ENCODE measurements at places on chromosomes 6 and 20. TPM values are rescaled to one million over a fixed set of nuclear protein-coding genes. Genes with fewer than 3 reads are reported as not detected.

The SYNDIG1 gene
- polyA plus RNA-seq: not detected

The ZSCAN23 gene
- polyA plus RNA-seq: not detected

The KHDC1L gene
- polyA plus RNA-seq: not detected

The FAXC gene
- polyA plus RNA-seq: not detected

The PDSS2 gene
- 14.6 TPM for polyA plus RNA-seq

The IPCEF1 gene
- polyA plus RNA-seq: not detected

The C20orf204 gene
- not detected for polyA plus RNA-seq

The EPPIN gene
- polyA plus RNA-seq: not detected

The NNAT gene
- polyA plus RNA-seq: not detected

The SLC13A3 gene
- polyA plus RNA-seq: not detected

The ANKEF1 gene
- polyA plus RNA-seq: 2.3 TPM

The NRN1 gene
- not detected for polyA plus RNA-seq

The COL11A2 gene
- 0.09 TPM for polyA plus RNA-seq

The KIF13A gene
- 0.41 TPM for polyA plus RNA-seq

The ARMH2 gene
- polyA plus RNA-seq: not detected

The SYCP2L gene
- not detected for polyA plus RNA-seq

The SPAG4 gene
- polyA plus RNA-seq: 0.72 TPM

The AFG1L gene
- polyA plus RNA-seq: 3.8 TPM

The RSPH3 gene
- 1.6 TPM for polyA plus RNA-seq

The CD24 gene
- polyA plus RNA-seq: 197 TPM

The HLA-DQA1 gene
- polyA plus RNA-seq: 1,253 TPM

The SMPD2 gene
- polyA plus RNA-seq: 27.9 TPM

The RSPO4 gene
- not detected for polyA plus RNA-seq

The TSPO2 gene
- not detected for polyA plus RNA-seq

The CCN6 gene
- polyA plus RNA-seq: not detected

The TCF15 gene
- polyA plus RNA-seq: not detected

The EHMT2 gene
- 29.9 TPM for polyA plus RNA-seq

The TINAG gene
- not detected for polyA plus RNA-seq

The GFOD1 gene
- 10.7 TPM for polyA plus RNA-seq

The DAAM2 gene
- not detected for polyA plus RNA-seq

The KHDC1 gene
- polyA plus RNA-seq: 0.48 TPM

The TCP11 gene
- polyA plus RNA-seq: not detected

The TFAP2C gene
- polyA plus RNA-seq: not detected

The SNX21 gene
- polyA plus RNA-seq: 1.9 TPM

The FAM217A gene
- polyA plus RNA-seq: not detected

The SLC12A5 gene
- not detected for polyA plus RNA-seq

The ANGPT4 gene
- polyA plus RNA-seq: not detected

The PSORS1C1 gene
- not detected for polyA plus RNA-seq

The SNPH gene
- polyA plus RNA-seq: 0.35 TPM

The HMGN4 gene
- polyA plus RNA-seq: 170 TPM

The POU3F2 gene
- polyA plus RNA-seq: not detected

The ATP6V1G2 gene
- polyA plus RNA-seq: 0.69 TPM

The PRND gene
- polyA plus RNA-seq: not detected

The SEC23B gene
- polyA plus RNA-seq: 39.3 TPM

The PARD6B gene
- polyA plus RNA-seq: 0.93 TPM

The EPB41L1 gene
- not detected for polyA plus RNA-seq

The VGLL2 gene
- not detected for polyA plus RNA-seq

The EYA2 gene
- polyA plus RNA-seq: not detected

The JPH2 gene
- polyA plus RNA-seq: not detected

The BPIFB4 gene
- not detected for polyA plus RNA-seq

The PDYN gene
- not detected for polyA plus RNA-seq

The MDFI gene
- not detected for polyA plus RNA-seq

The RAET1L gene
- not detected for polyA plus RNA-seq

The HCRTR2 gene
- polyA plus RNA-seq: not detected

The GINS1 gene
- polyA plus RNA-seq: 1.8 TPM

All from naive B cell (primary cell).